T-helper 2 cell (primary cell): ENCODE measurements at places on chromosomes 1 and 21.

DNA sequence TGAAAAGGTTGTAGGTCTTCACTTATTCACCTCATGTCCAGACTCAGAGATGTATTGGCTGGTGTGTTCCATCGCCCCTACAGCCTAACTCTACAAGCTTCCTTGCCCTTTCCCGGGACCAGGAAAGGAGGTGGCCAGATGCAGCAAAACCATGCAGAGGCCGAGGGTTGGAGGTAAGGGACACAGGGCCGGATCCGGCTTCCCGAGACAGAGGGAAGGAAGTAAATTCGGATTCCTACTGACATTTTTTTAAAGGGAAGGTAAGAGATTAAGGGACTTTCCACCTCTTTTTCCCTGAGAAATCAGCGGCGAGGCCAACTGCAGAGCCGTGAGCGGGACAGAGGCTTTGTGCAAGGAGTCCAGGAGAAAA is 12.7 kb downstream of the EPHA10 start:
- DNase-seq: no peak

- no peak for DNase-seq
Observed at GRCh38 chr1:10754568-10755329, 41.7 kb downstream of the CASZ1 start.

GRCh38 chr1:119482517-119483425 is 24.2 kb upstream of the HSD3B1 start:
- no peak for DNase-seq

DNA sequence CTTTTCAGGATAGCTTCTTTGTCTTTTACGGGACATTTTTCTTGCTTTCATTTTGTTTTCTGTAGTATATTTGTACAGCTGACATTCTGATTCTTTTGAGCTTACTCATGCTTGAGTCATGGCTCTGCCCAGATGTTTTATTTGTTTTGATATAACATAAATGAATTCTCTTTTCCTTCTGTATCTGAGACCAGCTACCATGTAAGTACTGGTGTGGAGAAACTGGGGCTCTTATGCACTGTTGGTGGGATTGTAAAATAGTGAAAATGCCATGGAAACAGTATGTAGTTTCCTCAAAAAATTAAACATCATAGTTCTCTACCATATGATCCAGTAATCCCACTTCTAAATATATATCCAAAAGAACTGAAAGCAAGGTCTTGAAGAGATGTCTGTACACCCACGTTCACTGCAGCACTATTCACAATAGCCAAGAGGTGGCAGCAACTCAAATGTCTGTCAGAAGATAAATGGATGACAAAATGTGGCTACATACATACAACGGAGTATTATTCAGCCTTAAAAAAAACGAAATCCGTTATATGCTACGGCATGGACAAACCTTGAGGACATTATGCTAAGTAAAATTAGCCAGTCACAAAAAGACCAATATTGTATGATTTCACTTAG is 61.4 kb downstream of the EIF2B3 start:
- no peak for DNase-seq

GRCh38 chr21:31260790-31261189 is 83.3 kb downstream of the TIAM1 start:
- no peak for DNase-seq

GRCh38 chr1:21115098-21115760 is 61.5 kb downstream of the EIF4G3 start:
- no peak for DNase-seq

GRCh38 chr1:208300084-208300770 is 56.0 kb upstream of the PLXNA2 start:
- no peak for DNase-seq

DNA sequence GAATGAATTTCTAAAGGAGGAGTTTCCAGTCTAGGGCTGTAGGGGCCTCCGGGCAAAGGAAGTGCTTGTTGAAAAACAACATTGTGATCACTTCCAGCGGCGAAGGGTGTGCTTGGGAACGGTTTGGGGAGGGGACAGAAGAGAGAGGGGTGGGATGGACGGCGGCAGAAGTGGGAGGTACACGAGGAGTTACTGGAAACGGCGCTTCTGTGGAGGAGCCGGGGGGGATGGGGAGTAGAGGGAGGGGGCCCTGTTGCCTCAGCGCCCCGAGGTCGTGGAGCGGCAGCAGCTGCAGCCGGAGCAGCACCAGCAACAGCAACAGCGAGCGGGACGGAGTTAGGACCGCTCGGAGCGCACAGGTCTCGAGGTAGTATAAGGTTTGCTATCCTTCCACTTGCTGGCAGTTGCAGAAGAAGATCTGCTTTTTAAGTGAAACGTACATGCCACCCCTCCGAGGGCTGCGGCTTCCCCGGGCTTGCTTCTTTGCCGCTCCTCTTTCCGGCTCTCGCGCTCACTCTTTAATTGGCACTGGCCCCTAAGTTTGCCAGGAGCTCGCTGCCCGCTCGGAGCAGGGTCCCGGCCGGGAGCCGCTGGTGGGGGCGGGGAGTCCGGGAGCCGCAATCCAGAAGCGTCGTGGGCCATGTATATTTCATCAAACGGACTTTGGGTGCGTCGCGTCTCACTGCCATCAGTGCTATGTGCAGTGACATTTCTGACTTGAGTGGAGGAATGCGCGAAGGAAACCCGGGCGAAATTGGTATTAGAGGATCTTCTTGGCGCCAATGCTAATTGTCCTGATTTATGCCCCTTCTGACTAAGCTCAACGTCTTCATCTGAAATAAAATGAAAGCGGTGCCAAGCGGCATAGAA is 771 bp upstream of the NTNG1 start:
- no peak for DNase-seq

- peak; percentile 32 for DNase-seq
Observed at GRCh38 chr1:196651637-196652215, at the start of gene CFH. CFH (plus strand) TSS chr1:196652043; CDS start chr1:196652118, 75 bp downstream.

GRCh38 chr1:234617986-234618736 is 8.2 kb upstream of the IRF2BP2 start:
- no peak for DNase-seq

GRCh38 chr1:205417870-205418635 is 3.8 kb downstream of the LEMD1 start:
- DNase-seq: no peak

DNA sequence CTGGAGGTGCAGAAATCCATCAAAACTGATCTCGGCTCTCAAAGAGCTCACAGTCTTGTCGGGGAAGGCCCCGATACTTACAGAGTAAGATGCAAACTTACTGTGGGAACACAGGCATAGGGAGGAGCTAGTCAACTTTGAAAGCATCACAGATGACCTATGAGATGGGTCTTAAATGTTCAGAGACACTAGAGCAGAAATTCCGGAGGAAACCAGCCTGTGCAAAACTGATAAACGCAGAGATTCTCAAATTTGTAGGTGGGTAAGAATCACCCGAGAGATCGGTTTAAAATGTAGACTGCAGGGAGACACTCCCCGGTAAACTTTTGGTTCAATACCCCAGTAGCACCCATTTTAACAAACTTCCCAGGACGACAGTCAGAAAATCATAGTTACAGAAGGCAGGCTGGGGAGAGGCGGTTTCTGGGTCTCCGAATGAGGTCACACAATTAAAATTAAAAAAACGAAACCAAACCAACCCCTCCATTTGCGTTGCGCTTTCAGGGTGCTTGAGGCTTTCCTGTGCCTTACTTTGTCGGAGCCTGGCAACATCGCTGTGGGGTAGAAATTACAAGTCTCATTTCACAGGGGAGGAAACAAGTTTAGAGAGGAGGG is 755 bp upstream of the THRAP3 start:
- peak; percentile 90 for DNase-seq

DNA sequence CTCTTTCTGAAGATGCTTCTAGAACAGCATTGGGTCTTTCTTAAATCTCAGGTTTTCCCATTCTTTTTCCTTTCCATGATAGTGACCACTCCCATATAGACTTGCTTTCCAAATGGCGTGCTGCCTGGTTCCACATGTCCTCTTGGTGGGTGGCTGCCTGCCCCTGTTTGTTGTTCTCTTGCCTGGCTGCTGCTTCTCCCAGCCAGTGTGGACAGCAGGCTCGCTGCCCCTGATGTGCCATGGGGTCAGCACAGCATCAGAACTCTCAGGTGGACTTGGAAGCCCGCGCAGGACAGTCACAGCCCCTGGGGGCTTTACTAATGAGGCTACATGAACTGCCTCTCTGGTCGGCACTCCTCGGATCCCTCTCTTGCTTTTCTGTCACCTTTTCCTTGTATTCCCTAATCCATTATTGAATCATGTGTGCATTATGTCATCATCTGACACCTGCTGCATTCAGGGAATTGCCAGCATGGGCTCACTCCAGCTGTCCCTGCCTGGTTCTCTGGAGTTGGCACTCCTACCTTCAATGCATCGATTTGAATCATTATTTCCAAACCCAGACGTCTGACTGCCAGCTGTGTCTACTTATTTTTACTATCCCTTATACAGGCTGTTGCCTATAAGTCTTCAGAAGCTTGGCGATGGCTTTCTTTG is 100.5 kb upstream of the COA6 start:
- no peak for DNase-seq

DNA sequence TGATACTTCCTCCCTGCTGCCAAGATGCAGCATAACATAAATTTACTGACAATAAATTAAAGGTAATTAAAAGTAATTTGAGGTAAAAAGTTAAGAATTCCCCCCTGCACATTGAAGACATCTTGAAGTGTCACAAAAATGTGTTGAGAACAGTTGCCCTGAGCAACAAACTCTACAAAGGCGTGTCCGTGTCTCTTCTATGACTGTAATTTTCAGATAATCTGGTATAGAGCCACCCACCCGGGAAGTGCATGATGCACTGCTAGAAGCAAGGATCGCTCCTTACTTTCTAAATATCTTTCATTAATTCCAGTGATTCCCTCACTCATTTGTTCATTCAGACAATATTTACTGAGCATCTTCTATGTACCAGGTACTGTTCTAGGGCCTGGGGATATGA is 11.0 kb upstream of the CASQ1 start:
- DNase-seq: no peak
